ENCODE measurements at places on chromosomes 7 and 10.

DNA sequence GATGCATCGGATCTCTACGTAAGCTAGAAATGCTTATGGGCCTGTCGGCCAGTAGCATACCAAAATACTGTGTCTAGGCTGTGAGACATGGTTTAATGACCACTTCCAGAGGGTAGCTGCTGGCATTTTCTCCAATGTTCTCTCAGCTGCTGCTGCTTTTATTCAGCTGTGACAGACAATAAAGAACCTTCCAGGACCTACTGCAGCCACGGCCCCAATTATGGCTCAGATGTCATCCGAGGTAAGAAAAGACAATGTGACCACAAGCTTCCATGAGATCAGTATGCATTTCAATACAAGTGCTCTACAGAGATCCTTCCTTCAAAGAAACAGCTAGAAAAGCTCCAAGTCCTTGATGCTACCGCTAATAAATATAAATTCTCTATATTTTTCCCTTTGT is 256.2 kb downstream of the SDHAF3 start:
- DNase-seq: no peak

GRCh38 chr10:121250995-121251764 is 347.1 kb downstream of the FGFR2 start:
- DNase-seq: no peak

- no peak for DNase-seq
Observed at GRCh38 chr10:64206409-64206808, 685.2 kb downstream of the REEP3 start.

DNA sequence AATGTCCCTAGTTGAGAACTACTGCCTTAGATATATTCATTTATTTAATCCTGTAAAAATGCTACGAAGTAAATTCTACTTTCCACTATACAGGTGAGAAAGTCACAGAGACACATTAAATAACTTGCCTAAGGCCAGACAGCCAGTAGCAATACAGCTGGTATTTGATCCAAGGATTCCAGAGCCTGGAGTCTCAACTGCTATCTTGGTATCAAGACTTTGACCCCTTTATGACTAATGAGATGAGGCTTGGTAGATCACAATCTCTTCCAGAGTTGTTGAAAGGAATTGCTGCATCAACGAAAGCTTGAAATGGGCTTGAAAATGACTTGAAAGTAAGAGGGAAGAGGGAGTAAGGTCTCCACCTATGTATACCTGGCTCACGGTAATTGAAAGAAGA is 83.3 kb downstream of the ORC5 start:
- no peak for DNase-seq

- no peak for DNase-seq
Observed at GRCh38 chr10:119149729-119150128, 15.8 kb downstream of the SFXN4 start.

DNA sequence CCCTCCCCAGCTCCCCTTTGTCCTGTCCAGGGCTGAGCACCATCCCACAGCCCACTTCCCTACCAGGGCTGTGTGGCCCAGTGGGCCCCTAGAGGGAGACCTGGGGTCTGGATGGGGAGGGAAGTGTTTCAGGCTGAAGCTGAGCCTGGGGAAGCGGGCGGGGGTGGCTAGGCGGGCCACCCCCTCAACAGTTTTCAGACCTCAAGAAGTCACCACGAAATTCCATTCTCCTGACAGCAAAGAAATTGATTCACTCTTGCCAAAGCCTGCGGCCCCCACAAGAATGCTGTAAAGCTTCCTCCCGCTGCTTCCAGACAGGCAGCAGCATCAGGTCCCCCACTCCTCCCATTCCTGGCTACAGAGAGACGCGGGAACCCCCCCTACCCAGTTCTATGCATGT is 2.5 kb upstream of the LFNG start:
- DNase-seq: no peak

DNA sequence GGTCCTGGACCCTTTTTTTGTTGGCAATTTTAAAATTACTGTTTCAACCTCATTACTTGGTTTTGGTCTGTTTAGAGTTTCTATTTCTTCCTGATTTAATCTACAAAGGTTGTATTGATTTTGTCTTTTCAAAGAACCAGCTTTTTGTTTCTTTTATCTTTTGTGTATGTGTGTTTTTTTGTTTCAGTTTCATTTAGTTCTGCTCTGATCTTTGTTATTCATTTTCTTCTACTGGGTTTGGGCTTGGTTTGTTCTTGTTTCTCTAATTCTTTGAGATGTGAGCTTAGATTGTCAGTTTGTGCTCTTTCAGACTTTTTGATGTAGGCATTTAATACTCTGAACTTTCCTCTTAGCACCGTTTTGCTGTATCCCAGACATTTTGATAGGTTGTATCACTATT is 8.5 kb upstream of the MRPS33 start:
- no peak for DNase-seq

DNA sequence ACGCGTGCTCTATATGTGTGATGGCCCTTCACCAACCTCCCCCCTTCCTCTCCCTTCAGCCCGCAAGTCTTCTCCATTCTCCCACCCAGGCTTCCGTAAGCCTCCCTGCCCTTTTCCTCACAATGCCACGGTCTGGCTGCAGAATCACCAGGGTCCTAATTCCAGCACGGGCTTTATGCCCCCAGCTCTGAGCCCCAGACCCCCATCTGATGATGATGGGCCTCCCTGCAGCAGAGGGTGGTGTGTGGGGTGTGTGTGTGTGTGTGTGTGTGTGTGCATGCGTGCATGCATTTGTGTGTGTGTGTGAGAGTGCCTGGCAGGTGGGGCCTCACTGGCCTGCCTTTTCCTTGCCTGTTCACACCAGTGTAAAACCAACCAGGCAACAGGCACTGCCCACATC is 109.9 kb downstream of the OAT start:
- DNase-seq: no peak

Measured in stimulated activated CD4-positive, alpha-beta T cell treated with anti-CD3 and anti-CD28 coated beads, TNF-alpha, amount 100 ng/mL, for 4 hours (primary cell).